ENCODE measurements at places on chromosomes 12 and 14.

DNA sequence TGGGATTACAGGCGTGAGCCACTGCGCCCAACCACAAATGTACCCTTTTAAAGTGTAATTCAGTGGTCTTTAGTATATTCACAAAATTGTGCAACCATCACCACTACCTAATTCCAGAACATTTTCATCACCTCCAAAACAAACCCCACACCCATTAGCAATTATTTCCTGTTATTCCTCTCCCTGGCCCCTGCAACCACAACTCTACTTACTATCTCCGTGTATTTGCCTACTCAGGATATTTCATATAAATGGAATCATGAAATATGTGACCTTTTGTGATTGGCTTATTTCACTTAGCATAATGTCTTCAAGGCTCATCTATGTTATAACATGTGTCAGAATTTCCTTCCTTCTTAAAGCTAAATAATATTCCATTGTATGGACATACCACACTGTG lies 16.0 kb upstream of the AQP2 start:
- no peak for DNase-seq

DNA sequence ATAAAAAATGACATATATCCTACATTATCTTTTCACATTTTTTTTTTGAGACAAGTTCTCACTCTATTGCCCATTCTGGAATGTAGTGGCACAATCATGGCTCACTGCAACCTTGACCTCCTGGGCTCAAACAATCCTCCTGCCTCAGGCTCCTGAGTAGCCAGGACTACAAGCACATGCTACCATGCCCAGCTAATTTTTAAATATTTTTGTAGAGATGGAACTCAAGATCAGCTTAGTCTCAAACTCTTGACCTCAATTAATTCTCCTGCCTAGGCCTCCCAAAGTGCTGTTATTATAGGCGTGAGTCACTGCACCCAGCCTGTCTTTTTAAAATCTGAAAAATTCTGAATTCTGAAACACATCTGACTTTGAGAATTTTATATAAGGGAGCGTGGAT lies 241.9 kb upstream of the DCN start:
- DNase-seq, result no peak

DNA sequence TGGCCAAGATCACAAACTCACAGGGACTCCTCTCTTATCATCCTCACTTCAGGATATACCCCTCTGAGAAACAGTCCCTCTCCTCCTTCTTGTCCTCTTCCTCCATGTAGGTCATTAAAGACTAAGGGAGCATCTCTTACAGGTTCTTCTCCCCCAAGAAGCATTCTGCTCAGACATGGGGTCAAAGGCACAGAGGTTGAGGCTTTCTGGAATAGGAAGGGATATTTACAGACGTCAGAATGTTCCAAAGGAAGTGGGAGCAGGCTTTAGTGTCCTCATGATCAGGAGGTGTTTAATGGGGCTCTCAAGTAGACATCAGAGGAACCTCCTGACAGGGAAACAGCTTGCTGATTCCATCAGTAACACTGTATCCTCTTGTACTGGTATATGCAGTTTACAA lies 36.4 kb downstream of the PRPF40B start:
- DNase-seq, result no peak

DNA sequence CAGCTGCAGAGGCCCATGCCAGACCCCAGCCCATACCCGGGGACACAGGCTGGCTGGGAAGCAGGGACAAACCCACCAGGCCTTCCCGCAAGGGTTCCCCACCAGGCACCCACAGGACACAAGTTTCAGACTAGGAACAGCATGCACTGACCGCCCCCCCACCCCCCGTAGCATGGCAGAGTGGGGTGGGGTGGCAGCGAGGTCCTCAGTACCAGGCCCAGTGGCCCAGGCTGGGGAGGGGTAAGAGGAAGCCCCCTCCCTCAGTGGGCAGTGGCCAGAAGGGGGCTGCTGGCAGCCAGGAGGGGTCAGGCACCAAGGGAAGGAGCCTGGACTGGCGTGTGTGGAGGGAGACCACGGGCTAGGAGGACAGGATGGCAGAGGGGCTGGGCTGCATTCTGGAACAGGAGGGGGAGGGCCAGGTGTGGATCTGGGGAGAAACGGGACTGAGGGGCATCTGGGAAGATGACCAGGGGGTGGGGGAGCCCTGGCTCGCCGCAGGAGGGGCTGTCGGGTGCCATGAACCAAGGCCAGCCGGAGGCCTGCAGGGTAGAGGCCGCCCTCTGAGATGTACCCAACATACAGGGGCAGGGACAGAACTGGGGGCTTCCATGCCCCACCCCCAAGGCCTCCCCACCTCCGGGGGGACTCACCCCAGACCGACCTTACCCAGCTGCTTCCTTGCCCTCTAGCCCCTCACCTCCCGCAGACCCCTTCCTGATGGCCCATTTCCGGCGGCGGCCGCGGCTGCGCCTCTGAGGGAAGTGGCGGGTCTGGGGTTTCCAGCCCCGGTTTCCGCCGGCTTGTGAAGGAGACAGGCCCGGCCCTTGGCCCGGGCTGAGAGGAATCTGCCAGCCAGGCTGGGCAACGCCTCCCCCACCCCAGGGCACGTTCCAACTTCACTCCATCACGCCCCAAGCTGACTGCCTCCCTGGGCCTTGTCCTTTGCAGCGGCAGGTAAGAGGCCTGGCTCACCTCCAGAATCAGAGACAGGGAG lies 5.6 kb upstream of the JAG2 start:
- DNase-seq, result no peak

DNA sequence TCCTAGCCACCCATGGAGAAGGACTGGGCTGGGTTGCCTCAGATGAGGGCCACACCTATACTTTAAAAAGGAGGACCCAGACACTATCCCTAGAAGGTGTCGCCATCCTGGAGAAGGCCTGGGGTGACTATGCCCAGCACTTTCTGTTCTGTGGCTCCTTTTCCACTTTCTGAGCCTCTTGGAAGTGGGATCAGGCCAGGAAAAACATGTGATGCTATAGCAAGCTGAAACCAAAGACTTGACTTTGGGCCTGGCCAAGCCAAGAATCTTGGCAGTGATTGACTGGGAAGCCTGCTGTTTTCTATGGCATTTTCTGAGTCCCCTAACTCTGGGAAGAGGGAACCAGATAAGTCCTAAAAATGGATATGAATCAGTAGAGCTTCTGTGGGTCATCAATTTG lies 332.3 kb downstream of the ZFP36L1 start:
- DNase-seq, result no peak

DNA sequence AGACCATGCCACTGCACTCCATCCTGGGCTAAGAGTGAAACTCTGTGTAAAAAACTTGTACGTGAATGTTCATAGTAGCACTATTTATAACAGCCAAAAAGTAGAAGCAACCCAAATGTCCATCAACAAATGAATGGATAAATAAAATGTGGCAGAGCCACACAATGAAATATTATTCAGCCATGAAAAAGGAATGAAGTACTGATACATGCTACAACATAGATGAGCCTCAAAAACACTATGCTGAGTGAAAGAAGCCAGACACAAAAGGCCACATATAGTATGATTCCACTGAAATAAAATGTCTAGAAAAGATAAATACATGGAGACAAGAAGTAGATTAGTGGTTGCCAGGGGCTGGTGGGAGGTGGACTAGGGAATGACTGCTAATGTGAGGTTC lies 72.8 kb downstream of the KSR2 start:
- DNase-seq, result no peak

DNA sequence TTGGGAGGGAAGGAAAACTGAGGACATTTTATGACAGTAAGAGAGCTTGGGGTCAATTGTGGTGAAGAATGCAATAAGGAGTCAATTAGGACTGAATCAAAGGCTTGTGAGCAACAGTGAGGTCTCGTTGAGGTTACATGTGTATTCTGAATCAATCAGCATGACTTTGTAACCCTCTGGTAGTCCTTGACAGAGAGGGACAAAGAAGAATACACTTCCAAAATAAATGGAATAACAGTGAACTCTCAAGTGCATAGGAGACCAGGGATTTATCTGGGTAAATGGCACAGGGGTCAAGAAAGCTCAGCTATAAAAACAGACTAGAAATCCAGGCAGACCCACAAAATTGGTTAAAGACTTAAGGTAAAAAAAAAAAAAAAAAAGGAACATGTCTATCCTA lies 85.1 kb upstream of the NAV3 start:
- no peak for DNase-seq

- no peak for DNase-seq
Observed at GRCh38 chr12:117518594-117519270, 157.3 kb upstream of the NOS1 start.
